Stimulated activated CD4-positive, alpha-beta T cell treated with anti-CD3 and anti-CD28 coated beads, TNF-alpha, amount 100 ng/mL, for 4 hours (primary cell): ENCODE measurements at places on chromosomes 1 and 21.

GRCh38 chr1:242447689-242448088 is 76.8 kb downstream of the PLD5 start:
- DNase-seq, result no peak

GRCh38 chr1:67687198-67687545 is 2.2 kb downstream of the GADD45A start:
- DNase-seq, result no peak

- DNase-seq, result no peak
Observed at GRCh38 chr1:147750618-147751217, 9.7 kb downstream of the GJA5 start.

- DNase-seq, result no peak
Observed at GRCh38 chr1:168480997-168481396, 62.8 kb downstream of the XCL2 start.

- DNase-seq, result no peak
Observed at GRCh38 chr1:226066415-226067078, 4.0 kb downstream of the H3-3A start.

GRCh38 chr1:154791292-154792166 is 78.6 kb downstream of the KCNN3 start:
- DNase-seq, result peak; percentile 69

- DNase-seq, result no peak
Observed at GRCh38 chr21:41570791-41571355, 62.9 kb upstream of the TMPRSS2 start.

GRCh38 chr1:228408041-228408868 is 1.6 kb upstream of the TRIM11 start:
- no peak for DNase-seq

DNA sequence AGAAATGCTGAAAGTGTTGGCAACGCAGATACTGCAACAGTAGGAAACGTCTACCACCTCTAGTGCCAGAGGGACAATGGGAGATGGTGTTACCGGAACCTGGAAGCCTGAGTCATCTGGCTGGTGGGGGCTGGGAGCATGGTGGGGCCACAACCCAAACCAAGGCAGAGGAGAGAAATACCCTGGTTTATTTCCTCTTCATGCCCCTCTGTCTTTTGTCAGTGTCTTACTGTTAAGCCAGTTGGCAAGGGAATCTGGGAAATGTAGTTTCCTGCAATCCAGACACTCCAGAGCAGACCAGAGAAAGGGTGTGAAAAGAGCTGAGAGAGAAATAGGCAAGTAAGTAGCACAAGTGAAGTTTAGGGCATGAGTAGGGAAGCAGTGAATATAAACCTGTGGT is 14.8 kb downstream of the DNTTIP2 start:
- no peak for DNase-seq

GRCh38 chr1:109954041-109954512 is 30.5 kb upstream of the AHCYL1 start:
- no peak for DNase-seq

DNA sequence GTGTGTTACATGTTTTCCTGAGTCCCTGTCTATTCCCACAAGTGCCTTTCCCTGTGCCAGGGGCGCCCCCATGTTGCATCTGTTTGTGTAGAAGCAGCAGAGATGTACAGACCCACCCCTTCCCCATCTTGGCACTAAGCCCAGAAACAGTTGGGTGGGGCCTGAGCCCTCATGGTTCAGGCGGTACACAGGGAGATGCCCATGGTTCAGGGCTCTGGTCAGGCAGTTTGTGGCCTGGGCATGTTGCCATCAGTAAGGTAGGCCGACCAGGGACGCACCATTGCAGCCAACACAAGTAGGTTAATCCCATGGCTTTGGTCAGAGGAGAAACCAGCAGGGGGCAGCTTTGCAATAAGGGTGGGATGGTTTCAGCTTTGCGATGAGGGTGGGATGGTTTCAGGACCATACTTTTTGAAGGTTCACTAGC is 914 bp upstream of the ADGRB2 start:
- DNase-seq, result no peak
